Activated CD4-positive, alpha-beta T cell treated with anti-CD3 and anti-CD28 coated beads for 24 hours (primary cell): ENCODE measurements at places on chromosomes 2 and 18.

GRCh38 chr2:83970217-83970929 lies 488.7 kb downstream of the SUCLG1 start:
- DNase-seq, result no peak

- DNase-seq, result peak; percentile 59
Observed at GRCh38 chr2:218168635-218169462, 2.1 kb upstream of the CXCR1 start.

DNA sequence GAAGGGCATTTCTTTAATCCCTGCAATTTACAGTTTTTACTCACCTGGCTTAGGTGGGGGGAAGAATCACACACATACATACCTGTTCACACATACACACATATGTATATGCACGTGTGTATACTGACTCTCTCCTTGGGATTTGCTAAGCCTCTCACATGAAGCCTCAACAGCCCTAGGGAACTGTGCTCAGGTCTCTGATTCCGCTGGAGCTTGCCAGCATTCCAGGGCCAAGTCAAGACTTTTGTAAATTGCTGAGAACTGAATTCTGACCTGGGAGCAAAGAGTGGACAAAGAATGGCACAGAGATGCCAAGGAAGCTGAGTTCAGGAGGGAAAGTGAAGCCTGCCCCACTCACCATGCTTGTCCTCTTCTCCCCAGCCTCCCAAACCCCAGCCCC lies 177.3 kb downstream of the TMEM247 start:
- DNase-seq, result no peak

DNA sequence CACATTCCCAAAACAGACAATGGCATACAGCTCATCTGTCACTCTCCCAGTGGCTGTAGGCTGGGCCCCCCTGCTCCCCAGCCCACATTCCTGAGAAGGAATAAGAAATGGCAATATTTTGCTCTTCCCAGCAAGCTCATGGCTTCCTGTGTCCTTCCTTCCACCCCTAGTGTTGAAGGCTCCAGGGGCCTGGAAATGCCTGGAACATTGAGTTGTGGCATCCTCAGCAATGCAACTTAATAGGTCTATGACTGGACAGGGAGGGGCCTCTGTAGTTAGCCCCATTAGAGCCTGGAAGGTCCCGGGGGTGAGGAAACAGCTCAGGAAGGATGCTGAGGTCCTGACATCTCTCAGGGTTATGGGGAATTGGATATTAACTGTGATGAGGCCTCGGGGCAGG lies 3.3 kb downstream of the KIF3C start:
- DNase-seq, result no peak

DNA sequence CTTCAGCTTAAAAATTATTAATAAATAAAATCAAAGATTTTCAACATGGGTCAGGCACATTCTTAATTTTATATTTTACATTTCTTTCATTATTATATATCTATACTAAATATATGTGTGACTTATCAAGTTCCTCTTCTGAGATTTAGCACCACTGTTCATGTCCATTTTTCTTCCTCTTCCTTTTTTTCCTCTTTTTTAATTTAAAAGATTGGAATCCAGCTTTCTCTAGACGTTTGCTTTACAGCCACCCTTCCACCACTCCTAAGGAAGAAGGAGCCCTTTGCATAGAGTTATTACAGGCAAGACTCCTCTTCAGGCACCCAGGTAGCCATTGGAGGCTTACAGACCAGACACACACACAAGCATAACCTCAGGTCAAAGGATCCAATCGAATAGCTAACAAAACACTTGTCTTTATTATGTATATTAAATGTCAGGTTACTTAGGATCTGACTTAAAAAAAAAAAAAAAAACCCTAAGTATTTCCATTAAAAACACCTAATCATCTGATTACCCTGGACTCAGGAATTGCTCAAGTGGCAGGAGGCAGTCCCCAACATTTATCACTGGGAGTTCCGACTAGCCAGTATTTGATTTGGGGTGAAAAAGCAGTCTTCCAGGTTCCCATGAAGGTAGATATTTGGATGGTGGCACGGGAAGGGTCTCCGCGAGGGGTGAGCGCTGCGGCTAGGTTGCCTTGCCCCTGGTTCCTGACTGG lies 2.4 kb upstream of the ZEB2 start:
- DNase-seq, result no peak

GRCh38 chr2:111239107-111239506 lies 118.4 kb downstream of the BCL2L11 start:
- no peak for DNase-seq

DNA sequence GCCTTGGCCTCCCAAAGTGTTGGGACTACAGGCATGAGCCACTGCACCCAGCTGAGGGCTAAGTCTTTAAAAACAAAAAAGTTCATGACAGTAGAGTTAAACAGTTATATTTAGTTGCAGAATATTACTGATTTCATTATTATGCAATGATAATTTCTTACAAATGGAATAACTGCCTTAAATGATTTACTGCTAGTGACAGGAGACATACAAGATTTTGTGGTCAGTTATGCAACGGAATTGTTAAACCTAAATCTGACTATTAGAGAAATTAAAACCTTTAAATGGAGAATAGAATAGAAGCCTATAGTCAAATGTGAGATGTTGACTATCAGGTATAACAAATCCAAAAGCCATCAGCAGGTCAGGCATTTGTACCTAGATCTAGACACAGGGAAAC lies 10.3 kb upstream of the DNAJC10 start:
- no peak for DNase-seq

- DNase-seq, result no peak
Observed at GRCh38 chr2:15914596-15915385, 25.6 kb upstream of the MYCN start.

- no peak for DNase-seq
Observed at GRCh38 chr2:54429054-54429453, 27.1 kb upstream of the SPTBN1 start.

- no peak for DNase-seq
Observed at GRCh38 chr2:64989982-64990614, 899 bp downstream of the SLC1A4 start.

GRCh38 chr2:6824962-6825361 lies 40.7 kb downstream of the CMPK2 start:
- no peak for DNase-seq

DNA sequence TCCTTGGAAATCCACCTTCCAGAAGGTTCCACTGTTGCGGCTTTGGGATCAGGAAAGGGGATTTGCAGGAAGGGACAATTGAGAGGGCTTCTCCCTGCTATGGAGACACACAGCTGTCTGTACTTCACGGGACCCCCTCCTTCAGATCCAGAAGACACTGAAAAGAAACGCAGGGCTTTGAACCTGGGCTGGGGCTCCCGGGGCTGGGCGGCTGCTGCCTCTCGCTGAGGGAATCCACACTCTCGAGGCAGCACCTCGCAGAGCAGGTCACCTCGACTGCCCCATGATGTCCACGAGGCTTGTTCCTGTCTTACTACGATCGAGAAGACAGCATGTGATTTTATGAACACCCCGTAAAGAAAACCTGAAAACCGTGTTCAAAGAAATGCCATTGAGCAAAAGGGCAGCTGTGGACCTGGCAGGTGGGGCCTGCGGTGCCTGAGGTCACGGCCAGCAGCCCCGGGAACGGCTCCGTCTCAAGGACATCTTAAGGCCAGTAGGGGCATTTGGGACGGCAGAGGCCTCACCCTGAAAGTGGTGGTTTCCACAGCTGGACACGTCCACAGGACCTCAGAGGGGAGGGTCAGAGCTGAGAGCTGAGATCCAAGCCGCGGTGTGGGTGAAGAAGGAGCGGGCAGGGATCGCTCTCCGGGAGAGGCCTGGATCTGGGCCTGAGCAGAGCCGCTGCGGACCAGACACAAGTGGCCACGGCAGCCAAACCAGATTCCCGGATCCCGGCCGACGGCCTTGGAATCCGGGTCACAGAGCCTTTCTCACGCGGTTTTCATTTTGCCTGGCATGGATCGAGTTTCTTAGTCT lies 165.7 kb downstream of the RTP5 start:
- DNase-seq, result no peak

- DNase-seq, result no peak
Observed at GRCh38 chr18:74146756-74147155, 878 bp downstream of the FBXO15 start.

DNA sequence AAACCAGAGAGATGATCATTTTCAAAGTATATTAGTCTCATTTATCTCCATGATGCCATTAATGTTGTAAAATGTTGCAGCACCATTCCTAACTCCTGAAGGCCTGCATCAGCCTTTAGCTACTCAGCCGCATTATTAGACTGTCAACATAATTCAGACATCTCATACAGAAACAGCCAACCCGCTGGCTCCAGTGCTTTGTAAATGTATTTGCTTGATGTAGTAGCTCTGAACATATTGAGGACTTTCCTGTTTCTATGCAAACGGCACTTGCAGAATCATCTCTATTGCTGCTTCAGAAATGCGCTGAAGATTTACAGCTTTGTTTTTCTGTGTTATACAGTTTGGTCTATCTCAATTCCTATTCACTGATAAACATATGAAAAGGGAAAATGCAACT lies 372.2 kb downstream of the DSEL start:
- no peak for DNase-seq

DNA sequence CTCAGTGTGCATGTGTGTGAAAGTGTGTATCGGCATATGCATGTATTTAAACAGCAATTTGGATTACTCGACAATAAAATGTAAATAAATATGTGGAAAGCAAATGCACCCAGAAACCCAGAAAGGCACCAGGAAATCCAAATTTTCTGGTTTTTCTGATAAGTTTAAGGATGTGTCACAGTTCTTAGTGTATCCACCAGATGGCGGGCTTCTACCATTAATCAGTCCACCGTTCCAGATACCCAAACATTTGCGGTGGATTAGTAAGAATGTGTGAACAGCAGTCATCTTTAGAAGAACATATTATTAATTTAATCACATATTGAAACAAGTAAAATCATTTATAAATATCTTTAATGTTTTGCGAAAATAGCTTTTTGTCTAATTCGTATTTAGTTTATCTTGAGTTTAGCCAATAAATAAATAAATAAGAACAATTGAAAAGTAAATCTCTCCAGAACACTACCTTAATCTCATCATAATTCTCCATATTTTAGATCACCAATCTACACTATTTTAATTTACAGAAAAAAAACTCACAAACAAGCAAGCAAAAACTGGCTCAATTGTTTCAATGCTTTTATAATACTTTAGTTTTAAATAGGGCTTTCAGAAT lies 298.9 kb downstream of the DSEL start:
- DNase-seq, result peak; percentile 22

DNA sequence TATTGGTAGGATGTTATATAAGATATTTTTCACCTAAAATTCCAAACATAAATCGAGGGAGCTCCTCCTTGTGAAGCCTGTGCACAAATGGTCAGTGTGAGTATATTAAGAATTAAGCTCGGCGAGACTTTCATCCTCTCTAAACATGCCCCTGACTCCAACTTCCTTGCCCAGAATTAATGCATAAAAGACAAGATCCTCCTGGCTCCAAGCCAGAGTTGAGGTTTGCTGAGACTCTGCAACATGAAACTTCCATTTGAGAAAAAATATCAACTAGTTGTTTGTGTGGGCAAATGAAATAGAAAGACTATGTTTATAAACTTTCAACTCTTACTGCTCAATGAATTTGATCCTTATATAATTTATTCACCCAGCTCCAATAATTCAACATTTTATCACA lies 68.1 kb downstream of the CCDC178 start:
- no peak for DNase-seq

DNA sequence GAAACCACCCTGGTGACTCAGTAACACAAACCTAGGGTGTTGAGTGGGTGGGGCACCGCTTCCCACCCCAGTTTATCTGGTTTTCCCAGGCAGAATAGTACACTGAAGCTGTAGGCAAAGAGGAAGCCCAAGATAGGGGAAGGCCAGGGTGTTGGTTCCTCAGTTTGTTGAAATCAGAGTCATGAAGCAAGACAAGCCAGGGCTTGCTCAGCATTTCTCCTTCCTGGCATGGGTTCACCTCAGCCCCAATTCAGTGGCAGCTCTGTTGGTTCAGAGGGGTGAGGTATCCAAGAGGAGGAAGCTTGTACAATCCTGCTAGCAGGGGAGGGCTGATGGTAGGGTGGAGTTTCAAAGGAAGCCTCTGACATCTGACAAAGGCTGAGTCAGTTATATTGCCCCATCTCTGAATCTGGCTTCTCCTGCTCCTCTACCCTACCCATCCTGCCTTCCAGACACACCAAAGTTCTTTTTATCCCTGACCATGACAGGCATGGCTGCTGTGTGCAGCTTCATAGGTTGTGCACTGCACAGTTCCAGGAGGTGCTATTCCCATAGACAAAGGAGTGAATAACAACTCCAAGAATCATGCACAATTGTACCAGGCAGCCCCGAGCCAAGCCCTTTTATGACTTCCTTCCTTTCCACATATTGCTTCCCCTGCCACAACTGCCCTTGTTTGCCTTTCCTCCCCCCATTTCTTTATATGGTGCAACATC lies 24.9 kb upstream of the RAB10 start:
- no peak for DNase-seq

DNA sequence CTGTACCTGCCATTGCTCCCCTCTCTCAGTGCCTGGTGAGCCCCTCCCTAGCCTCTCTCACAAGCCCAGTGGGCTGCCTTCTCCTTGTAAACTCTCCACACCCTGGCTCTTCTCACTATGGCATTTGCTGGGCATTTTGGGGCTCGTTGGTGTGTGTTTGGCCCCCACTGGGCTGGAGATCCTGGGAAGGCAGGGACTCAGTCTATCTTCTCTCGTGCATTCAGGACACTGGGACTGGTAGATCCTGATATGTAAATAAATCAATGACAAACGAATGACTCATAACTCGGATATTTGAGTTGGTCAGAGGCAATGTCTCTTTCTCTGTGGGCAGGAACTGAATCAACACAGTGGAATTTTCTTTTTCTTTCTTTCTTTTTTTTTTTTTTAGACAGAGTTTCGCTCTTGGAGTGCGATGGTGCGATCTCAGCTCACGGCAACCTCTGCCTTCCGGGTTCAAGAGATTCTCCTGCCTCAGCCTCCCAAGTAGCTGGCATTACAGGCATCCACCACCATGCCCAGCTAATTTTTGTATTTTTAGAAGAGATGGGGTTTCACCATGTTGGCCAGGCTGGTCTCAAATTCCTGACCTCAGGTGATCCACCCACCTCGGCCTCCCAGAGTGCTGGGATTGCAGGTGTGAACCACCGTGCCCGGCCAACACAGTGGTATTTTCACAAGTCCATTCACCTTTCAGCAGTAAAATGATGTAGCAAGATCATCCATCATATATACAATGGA lies 144.6 kb upstream of the SPRED2 start:
- DNase-seq, result no peak

GRCh38 chr2:7118606-7119131 lies 201.5 kb downstream of the RNF144A start:
- no peak for DNase-seq

- DNase-seq, result no peak
Observed at GRCh38 chr2:174902506-174903263, 102.5 kb downstream of the CHN1 start.

DNA sequence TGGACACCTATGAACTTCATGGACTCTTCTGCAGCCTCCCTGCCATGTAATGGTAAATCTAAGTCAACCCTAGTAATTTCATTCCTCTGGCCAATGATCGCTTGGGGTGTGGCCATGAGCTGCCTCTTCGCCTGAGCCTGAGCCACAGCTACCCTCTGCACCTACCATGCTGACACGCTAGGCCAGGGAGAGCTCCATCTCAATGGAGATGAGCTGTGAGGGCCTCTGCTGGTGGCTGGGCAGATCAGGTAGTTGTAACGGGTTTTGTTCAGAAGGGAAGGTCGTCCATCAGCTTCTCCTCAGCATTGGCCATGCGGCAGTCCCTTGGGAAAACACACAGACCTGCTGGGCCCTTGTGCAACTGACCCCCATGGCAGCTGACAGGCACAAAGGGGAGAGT lies 24.4 kb downstream of the MPHOSPH10 start:
- DNase-seq, result no peak

- DNase-seq, result no peak
Observed at GRCh38 chr2:66433945-66434678, 813 bp upstream of the MEIS1 start.

GRCh38 chr2:214127571-214127970 lies 283.3 kb upstream of the VWC2L start:
- no peak for DNase-seq
